ENCODE measurements at places on chromosomes 7 and 10. TPM values are rescaled to one million over a fixed set of nuclear protein-coding genes. Genes with fewer than 3 reads are reported as not detected.

Gene HOXA9
- not detected for total RNA-seq

- DNase-seq = no peak
Measured at GRCh38 chr10:133088179-133088955, 643 bp downstream of the ADGRA1 start.

GRCh38 chr7:91039033-91039432, 225.2 kb upstream of the FZD1 start:
- DNase-seq = no peak

DNA sequence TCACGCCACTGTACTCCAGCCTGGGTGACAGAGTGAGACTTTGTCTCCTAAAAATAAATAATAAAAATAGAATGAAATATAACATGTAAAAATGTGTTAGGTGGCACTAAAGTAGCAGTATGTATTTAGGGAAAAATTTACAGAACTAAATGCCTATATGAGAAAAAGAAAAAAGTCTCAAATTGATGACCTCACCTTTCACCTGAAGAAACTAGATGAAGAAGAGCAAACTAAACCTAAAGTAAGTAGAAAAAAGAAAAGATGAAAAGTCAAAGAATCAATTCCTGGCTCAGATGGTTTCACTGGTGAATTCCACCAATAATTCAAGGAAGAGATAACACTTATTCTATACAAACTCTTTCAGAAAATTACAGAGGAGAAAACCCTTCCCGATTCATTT, 106.5 kb upstream of the NANOS1 start:
- no peak for DNase-seq

DNA sequence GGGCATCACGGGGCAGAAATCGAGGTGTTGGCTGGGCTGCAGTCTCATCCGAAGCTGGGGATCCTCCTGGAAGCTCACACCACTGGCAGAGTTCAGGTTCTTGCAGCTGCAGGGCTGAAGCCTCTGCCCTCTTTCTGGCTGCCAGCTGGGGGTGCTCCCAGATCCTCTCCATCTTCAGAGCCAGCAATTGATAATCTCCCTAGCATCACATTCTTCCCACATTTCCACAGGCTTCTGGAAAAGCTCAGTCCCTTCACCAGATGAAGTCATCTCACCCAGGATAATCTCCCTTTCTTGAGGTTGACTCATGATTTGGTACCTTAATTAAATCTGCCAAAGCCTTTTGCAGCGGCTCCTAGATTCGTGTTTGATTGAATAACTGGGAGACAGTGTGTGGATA, 55.2 kb downstream of the NRP1 start:
- no peak for DNase-seq

DNA sequence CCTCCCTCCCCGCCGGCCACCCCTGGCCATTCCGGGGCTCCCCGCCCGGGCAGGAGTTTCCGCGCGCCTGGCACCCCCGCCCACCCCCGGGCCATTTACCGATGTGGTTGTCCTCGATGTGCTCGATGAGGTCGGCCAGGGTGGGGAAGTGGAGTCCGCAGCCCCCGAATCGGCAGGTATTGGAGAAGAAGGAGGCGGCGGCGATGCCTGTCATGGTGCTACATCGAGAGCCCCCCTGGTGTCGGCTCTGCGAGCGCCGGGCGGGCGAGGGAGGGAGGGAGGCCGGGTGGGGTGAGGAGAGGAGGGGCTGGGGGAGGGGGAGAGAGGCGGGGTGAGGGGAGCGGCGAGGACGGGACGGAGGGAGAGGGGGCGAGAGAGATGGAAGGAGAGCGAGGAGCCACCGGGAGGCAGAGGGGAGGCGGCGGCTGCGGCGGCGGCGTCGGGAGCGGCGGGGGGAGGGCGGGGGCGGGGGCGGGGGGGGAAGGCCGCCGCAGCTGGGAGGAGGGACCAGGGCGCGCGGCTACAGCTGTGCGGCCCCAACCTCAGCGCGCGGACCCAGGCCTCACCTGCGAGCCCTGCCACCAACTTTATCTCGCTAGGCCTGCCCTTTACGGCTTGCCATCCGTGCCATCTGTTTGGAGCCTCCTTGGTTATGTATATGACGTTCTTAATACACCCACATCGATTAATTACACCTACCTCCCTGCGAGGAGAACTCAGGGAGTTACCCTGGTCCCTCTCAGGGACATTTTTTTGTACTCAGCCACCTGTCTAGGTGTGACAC, at the start of gene JAZF1:
Gene JAZF1 (minus strand): TSS at position 432 of the 784 bp plus-strand sequence.
- DNase-seq = peak; percentile 90
